Stimulated activated CD8-positive, alpha-beta memory T cell treated with anti-CD3 and anti-CD28 coated beads, Interleukin-2, amount 100 ng/mL, for 48 hours (primary cell): ENCODE measurements at places on chromosomes 7 and 10.

- no peak for DNase-seq
Measured at GRCh38 chr10:122206471-122207065, 64.5 kb upstream of the BTBD16 start.

DNA sequence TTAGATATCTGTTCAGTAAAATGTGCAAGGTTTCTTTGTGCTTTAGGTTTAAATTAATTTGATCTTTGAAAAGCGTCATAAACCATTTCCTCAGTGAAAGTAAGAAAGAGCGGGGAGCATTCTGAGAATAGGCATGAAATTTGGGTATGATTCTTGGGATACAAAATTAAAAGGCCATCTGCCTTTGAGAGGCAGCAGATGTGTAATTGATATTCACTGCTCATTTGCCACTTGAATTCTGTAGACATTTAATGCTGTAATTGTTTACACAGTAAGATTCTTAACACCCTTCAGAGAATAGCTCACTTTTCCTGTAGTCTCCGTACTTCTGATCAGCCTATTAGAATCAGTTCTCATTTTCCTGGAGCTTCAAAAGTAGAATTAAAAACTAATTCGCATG, 18.7 kb downstream of the FRMD4A start:
- no peak for DNase-seq

- DNase-seq: no peak
Measured at GRCh38 chr7:89926701-89927100, 227.6 kb upstream of the STEAP1 start.

GRCh38 chr7:40220421-40220911, 85.7 kb downstream of the SUGCT start:
- DNase-seq: no peak

- DNase-seq: no peak
Measured at GRCh38 chr10:94093286-94093905, 99.7 kb downstream of the PLCE1 start.

DNA sequence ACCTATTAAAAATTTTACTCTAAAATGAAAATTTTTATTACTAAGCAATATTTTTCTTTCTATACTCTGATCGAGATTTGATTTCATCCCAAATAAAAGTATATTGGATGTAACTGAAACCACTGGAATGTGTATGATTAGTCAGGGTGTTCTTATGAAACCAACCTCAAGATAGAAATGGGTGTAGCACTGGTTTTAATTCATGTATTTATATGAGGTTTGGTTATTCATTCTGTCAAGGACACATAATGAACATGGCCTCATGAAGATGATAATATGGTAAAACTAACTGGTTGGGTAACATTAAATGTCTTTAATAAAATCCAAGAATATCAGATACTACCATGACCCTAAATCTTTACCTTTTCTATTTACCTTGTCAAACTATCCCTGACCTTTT, 197.7 kb downstream of the SEMA3A start:
- no peak for DNase-seq

DNA sequence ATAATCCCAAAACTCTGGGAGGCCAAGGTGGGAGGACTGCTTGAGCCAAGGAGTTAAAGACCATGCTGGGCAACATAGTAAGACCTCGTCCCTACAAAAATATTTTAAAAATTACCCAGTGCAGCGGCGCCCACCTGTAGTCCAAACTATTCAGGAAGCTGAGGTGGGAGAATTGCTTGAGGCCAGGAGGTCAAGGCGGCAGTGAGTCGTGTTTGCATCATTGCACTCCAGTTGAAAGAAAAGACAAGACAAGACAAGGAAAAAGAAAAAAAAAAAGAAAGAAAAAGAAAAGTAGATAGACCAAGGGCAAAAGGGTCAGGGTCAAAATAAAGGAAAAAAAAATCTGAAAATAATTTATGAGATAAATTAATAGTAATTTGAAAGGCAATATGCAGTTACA, 5.8 kb downstream of the ANXA7 start:
- DNase-seq: no peak

GRCh38 chr7:144516729-144517525, 113.4 kb upstream of the NOBOX start:
- no peak for DNase-seq

DNA sequence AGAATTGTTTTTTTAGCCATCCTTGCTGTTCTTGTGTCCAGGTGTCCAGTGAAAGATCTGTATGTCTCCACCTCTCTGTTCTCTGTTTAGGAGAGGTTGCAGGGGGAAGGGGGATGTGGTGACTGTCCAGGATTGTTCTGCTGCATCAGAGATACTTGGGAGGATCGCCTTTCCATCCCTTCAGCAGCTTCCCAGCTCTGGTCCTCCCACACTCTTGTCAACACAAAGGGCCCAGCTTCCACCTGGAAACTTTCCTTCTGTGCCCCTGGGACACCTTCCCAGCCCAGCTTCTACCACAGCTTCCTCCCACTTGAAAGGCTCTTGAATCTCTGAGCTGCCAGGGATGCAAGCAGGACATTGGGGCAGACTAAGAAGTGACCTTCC, 82.0 kb upstream of the SLF2 start:
- DNase-seq: no peak

GRCh38 chr10:124544711-124545110, 83.1 kb downstream of the LHPP start:
- DNase-seq: no peak

DNA sequence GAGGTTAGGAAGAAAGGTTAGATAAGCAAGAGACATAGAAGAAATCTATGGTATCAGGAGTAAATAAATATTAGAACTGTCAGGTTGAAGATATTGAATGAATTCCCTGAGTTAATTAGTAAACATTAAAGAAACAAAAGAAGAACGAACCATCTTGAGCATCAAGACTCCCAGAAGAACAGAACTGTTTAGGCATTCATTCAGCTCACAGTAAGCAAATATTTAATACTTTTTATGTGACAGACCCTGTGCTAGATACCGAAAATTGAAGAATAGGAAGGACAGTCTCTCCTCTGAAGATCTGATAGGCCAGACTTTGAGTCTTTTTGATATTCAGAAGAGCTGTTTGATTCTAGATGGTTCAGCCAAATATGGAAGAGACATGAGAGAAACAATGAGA, 731.5 kb downstream of the XPNPEP1 start:
- DNase-seq: no peak

DNA sequence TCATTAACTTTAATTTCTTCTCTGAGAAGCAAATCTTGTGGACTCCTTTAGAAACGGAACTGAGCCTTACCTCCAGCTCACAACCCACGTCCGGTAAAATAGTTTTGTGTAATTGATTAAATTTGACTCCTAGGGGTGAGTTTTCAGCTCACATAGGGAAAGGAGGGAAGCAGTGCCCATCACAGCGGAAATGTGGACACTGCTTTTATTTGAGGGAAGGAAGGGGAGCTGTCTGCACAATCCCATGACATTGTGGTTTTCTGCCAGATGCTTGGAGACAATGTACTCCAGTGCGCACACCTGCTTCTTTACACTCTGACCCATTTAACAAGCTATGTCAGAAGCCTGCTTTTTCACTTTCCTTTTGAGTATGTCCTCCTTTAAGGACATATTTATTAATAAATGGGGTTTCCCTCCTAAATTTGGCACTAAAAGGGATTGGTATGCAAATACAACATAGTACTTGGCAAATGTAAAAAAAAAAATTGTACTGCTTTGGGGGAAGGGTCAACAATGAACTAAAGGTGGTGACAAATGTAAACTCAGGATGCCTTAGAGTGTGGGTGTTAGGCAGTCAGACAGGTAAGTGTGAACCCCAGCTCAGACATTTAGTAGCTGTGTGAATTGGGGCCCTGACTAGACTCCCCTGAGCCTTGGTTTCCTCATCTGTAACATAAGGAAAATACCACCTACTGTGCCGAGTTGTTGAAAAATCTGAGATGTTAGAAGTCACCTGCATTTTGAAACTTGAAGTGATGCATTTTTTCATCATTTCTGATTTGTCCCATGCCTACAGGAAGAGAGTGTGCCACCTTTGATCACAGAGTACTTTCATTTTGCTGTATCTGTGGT, 90.2 kb upstream of the KLF6 start:
- DNase-seq: no peak
